ENCODE measurements at places on chromosomes 2 and 18.

DNA sequence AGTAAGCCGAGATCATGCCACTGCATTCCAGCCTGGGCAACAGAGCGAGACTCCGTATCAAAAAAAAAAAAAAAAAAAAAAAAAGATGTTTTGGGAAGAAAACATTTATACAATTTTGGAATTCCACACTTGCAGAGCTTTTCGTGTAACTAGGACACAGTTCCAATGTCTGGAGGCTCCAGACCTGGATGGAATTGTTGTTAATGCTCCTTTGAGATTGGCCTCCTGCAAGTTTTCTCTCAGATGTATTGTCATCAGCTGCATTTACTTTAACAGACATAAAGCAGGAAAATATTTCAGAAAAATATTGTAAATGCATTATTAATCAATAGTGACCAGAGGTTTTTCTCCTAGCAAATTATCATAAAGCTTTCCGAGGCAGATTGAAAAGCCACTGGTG is 124.1 kb downstream of the RBM43 start:
- no peak for DNase-seq

DNA sequence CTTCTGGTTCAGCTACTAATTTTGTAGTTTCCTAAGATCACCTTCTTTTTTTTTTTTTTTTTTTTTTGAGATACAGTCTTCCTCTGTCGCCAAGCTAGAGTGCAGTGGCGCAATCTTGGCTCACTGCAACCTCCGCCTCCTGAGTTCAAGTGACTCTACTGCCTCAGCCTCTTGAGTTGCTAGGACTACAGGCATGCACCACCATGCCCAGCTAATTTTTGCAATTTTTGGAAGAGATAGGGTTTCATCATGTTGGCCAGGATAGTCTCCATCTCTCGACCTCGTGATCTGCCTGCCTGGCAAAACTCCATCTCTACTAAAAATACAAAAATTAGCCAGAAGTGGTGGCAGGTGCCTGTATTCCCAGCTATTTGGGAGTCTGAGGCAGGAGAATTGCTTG is 301.5 kb upstream of the TFPI start:
- DNase-seq = no peak

DNA sequence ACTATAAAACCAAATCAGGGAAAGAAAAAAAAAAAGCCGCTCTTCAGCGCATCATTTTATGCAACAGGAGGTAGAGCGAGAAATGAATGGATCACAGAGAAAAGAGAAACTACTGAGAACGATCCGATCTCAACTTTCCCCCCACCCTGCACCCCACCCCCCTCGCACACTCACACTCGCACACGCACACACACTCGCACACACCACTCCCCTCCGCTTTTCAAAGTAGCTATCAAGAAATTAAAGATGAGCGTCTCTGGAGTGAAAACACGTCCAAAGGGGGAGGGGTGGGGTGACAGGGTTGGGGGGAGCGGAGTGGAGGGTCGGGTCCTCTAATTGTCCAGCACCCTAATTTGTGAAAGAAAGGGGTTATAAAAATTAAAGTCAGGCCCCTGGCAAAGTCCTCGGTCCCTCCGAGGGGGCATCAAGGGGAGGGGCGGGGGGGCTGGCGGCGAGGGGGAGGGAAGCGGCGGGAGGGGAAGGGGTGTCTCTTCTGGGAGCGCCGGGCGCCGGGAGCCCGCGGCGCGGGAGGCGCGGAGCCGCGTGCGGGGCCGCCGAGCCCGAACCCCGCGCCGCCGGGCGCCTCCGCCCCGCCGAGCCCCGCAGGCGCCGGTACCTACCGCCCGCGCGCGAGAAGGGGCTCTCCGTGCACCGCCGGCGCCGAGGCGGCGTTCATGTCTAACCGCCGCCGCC is 428 bp downstream of the TCF4 start:
- DNase-seq = no peak

GRCh38 chr2:60554074-60554645 is 706 bp upstream of the BCL11A start:
- no peak for DNase-seq

DNA sequence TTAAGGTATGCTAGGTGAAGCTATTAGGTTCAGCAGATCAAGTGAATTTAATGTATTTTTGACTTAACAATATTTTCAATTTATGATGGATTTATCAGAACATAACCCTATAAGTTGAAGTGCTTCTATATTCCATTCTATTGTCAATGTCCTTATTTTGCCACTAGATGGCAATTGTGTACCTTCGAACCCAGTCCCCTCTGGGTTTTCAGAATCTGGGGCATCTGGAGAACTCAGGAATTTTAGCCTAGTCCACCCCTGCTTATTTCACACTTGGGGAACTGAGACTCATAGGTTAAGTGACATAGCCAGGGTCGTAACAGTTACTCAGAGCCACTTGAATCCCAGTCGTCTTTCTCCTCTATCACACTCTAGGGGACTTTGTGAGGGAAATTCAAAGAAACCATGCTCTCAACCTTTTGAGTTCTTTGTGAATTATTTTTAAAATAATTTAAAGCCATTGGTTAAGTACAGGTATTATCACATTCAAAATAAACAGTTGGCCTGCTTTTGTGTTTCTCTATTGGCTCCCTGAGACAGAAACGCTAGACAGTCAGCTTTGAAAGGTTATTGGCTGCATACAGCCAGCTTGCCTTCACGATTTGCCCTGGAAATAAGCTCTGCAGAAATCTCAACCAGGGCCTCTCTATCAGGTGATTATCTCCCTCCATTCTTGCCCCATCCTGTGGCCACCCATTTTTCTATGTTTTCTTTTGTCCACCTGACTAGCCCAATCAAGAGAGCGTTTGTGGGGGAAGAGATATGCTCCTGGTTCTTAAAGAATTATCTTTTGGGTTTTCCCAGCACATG is 145.0 kb downstream of the TTC27 start:
- peak; percentile 41 for DNase-seq

- no peak for DNase-seq
Measured at GRCh38 chr2:105143467-105144151, 97.9 kb upstream of the GPR45 start.

- no peak for DNase-seq
Measured at GRCh38 chr2:14340703-14341102, 291.8 kb upstream of the LRATD1 start.

GRCh38 chr18:11880586-11881304 is 27.4 kb downstream of the MPPE1 start:
- DNase-seq = no peak

- DNase-seq = no peak
Measured at GRCh38 chr18:42670860-42671259, 444.6 kb downstream of the RIT2 start.

DNA sequence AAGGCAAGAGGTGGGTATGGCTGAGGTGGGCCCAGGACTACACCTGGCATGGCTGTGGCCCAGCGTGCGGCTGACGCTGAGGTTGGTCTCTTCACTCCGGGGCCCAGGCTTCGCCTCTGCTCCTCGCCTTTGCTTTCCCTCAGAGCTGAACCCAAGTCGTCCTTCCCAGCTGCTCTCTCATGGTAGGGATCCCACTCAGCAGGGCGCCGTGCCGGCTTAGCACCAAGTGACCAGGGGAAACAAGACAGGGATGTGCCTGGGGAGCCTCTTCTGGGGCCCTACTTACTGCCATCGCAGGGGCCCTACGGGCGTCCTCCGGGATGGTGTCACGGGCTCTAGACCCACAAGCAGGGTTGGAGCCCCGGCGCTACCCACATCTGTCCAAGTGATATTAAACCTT is 138.1 kb upstream of the ALKAL2 start:
- DNase-seq = no peak

DNA sequence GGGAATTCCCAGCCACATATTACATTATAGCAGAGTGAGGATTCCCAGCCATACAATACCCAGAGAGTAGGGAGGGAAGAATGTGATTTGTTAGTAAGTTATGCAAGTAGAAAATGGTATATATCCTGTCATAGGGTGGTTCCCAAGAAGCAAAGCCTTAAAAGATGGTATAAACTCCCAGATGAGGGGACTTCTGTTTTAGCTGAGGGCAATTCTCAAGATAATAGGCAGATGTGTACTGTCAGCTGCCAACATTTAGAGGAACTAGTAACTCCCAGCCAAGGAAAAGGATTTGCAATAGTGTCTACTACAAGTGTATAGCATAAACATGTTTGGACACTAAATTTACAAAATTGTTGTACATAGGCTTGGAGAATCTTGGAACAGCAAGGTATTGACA is 86.5 kb downstream of the XDH start:
- no peak for DNase-seq
